NCI-H2029 (cell line): ENCODE measurements at places on chromosomes 6 and 20.

DNA sequence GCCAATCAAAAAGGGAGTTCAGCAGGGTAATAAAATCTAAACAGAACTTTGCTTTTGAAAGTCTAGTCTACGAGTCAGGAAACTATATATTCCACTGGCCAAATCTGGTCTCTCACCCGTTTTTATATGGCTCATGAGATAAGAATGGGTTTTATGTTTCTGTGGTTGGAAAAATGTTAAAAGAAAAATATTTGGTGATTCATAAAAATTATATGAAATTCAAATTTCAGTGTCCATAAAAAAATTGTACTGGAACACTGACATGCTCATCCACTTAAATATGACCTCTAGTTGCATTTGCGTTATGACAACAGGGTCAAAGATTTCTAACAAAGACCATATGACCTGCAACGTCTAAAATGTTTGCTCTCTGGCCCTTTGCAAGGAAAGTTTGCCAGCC lies 22.3 kb upstream of the LAMP5 start:
- no peak for DNase-seq

GRCh38 chr20:11551479-11551878 lies 366.2 kb upstream of the BTBD3 start:
- DNase-seq, result no peak

DNA sequence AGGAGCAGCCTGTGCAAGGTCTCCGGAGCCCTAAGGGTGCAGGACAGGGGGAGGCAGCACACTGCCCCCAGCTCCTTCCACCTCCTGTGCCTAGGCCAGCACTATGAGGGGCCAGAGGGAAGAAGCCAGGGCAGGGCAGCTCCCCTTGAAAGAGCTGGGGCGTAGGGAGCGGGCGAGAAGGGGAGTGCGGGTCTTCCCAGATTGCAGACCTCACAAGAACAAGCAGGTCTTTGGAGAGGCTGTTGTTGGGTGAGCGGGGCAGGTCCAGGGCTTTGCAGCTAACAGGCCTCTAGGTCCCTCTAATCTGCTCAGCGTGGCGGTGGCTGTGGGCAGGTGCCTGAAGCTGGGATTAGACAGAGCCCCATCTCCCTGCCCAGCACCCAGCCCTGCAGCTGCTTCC lies 22.4 kb upstream of the CST1 start:
- DNase-seq, result no peak

- DNase-seq, result no peak
Observed at GRCh38 chr6:11374036-11375010, 141.9 kb upstream of the NEDD9 start.

- DNase-seq, result no peak
Observed at GRCh38 chr6:46651816-46652215, 802 bp downstream of the CYP39A1 start.

GRCh38 chr20:38649275-38649891 lies 47.8 kb downstream of the ARHGAP40 start:
- no peak for DNase-seq

DNA sequence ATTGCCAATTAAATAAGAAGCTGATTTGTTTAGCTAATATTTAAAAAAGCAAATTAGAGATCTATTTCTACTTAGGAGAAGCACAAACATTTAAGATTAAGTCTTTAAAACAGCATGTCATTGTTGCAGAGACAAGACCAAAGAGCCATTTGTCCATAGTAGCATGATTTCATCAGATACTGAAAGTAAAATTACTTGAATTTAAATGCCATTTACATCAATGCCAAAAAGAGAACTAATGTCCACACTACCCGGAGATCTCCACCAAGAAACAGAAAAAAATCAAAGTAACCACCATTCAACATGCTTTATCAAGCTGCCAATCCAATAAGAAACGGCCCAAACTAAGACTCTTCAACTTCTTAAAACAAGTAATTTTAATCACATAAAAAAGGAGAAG lies 15.7 kb downstream of the AURKA start:
- DNase-seq, result no peak

- peak; percentile 12 for DNase-seq
Observed at GRCh38 chr20:59576216-59576953, 28.0 kb upstream of the PHACTR3 start.

DNA sequence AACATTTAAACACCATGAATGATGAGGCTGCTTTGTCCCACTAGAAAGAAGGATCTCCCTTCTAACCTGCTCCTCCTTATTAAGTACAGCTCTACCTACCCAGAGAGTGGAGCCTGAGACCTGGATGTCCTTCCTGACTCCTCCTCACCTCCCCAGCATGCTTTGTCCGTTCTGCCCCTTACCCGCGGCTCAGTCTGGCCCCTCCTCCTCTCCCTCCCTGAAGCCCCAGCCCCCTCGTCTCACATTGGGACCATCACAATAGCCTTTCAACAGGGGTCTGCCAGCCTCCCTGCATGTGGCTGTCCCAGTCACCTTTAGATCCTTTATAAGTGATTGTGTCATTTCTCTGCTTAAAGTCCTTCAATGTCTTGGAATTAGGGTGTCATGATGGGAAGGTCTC lies 72.5 kb downstream of the DZANK1 start:
- no peak for DNase-seq

- peak; percentile 65 for DNase-seq
Observed at GRCh38 chr6:19999319-20000191, 162.4 kb downstream of the ID4 start.

GRCh38 chr6:18323935-18324705 lies 59.8 kb upstream of the DEK start:
- peak; percentile 70 for DNase-seq

GRCh38 chr6:79372757-79373156 lies 138.3 kb upstream of the HMGN3 start:
- no peak for DNase-seq

DNA sequence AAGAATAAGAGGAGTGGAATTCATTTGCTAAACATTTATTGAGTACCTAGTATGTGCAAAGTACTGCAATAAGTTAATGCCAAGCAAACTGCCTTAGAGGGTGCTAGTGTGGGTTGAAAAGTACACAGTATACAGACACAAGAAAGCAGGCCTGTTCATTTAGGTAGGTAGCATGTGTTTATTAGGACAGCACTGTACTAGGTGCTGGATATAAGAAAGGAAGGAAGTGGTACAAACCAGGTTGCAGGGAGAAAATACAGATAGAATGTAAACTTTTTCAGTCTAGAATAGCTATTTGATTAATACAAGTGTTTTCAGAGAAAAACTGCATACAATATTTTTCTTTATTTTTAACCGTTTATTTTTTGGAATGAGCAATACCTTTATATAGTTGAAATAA lies 68.1 kb downstream of the PHF20 start:
- no peak for DNase-seq
